Kidney glomerular epithelial cell (primary cell): ENCODE measurements at places on chromosomes 4 and X.

GRCh38 chr4:25095837-25096236, 64.4 kb downstream of the SEPSECS start:
- no peak for DNase-seq

- DNase-seq = no peak
These were observed 23.3 kb downstream of the FRYL start for GRCh38 chr4:48756689-48757220.

DNA sequence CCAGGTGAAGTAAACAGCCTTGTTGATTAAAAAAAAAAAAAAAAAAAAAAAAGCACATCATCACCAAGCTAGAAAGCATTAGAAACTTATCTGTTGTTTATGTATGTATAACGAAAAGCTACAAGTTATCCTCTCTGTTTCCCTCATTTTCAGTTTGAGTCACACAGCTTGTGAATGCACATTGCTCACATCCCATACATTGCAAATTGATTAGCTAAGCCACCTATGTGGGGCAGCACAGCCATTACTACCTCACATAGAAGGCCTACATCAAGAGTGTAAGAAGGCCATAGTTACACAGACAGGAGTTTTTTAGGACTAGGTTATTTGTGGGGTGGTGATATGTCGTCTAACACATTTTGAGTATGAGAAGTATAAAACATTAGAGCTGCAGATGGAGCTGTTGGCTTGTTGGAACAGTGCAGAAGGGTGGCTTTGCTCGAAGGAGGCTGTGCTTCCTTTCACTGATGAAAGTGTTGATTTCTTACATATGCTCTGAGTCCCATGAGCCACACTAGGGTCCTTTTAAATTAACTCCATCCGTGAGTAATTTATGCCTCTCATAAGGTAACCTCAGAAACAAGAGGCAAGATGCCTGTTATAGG, 431.6 kb downstream of the GABRG1 start:
- no peak for DNase-seq

DNA sequence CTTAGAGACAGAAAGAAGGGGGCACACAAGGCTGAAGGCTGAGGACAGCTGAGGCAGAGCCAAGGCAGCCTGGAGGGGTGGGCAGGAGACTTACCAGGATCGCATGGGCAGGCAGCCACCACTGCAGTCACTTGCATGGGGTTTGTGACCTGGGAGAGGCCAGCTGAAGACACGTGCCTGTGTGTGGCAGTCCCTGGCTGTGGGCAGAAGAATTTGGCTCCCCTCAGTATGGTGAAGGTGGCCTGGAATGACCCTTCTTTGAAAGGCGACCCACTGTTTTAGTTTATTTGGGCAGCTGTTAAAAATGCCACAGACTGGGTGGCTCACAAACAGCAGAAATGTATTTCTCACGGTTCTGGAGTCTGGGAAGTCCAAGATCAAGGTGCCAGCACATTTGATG, 22.1 kb upstream of the SLC34A2 start:
- no peak for DNase-seq

DNA sequence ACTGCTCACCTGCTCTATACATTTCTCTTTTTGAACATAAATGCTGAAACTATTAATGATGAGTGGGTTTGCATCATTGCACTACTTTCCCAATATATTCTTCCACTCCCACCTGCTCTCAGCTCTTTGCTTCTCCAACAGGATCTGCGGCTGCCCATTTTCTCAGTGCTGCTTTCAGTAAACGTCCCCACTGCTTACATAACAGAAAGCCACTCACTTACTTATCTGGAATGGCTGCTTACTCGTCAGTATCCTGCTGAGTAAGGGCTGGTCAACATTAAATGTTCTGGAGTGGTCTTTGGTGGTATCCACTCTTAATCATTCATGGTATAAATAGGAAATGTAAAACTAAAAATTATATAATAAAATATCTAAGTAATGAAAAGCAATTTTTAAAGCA, 112.8 kb upstream of the HPF1 start:
- DNase-seq = no peak

GRCh38 chrX:471281-471680, 84.6 kb upstream of the PPP2R3B start:
- DNase-seq = no peak

DNA sequence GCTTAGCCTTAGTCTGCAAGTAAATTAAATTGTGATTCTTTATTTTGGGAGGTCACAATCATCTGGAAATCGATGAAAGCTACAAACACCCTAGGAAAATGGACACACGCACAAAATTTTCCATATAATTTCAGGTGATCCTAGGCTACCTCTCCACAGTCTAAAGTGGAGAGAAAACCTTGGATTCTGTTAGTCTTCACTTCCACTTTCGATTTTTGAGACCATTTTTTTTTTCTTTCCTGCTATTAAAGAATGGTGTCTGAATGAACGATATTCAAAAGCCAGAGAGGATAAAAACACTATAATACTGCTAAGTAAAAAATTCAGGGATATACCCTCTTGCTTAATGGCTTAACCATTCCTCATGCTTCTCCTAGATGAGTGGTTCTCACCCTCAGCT, 1.7 kb downstream of the FBXL5 start:
- DNase-seq = no peak

DNA sequence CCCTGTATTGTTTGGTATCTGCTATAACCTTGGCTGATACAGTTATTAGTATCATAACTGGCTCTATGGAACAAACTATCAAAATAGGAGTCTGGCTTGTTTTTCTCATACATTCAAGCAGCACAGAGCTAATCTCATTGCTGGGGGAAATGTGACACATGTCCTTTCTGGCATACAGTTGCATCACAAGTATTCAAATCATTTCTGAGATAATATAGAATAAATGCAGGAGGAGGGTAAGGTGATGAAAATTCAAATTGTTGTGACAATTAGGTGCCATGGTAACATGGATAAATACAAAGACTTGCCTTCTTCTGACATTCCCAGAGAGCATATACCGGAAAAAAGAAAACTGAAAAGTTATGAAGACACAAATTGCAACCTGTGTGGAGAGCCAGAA, 2706.8 kb downstream of the ARAP2 start:
- no peak for DNase-seq

GRCh38 chrX:33726281-33727160, 405.6 kb downstream of the FAM47A start:
- DNase-seq = no peak

GRCh38 chr4:146957237-146957636, 11.6 kb upstream of the TTC29 start:
- peak; percentile 87 for DNase-seq

- no peak for DNase-seq
These were observed 23.5 kb upstream of the PHF8 start for GRCh38 chrX:54067766-54068165.

- no peak for DNase-seq
These were observed 242.4 kb upstream of the NR3C2 start for GRCh38 chr4:148684638-148685037.

DNA sequence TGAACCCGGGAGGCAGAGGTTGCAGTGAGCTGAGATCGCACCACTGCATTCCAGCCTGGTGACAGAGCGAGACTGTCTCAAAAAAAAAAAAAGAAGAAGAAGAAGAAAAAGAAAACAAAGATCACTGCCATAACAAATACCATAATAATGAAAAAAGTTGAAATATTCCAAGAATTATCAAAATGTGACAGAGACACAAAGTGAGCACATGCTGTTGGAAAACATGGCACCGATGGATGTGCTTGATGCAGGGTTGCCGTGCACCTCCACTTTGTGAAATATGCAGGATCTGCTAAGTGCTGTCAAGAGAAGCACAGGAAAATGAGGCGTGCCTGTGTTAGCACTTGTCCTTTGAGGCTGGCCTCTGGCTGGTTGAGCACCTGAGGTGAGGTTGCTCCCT, 133.3 kb downstream of the STK32B start:
- DNase-seq = no peak

DNA sequence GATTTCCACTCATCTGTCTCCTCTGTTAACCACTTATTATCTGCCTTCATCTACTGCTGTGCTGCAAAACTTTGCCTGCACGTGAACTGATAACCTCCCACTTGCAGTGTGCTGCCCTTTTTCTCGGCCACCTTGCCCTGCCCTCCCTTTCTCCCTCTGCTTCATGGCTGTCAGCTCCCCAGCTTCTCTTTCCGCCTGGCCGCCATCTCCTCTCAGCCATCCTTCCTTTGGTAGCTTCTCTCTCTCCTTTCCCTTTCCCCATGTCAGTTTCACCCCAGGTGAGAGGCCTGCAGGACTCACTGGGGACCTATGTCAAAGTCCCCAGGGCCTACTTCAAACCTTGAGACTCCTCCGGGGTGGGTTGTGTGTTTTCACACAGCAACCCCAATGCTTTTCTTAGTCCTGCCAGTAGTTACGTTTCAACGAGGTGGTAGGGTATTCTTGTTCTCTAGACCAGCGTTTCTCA, 6.6 kb downstream of the MSL3 start:
- no peak for DNase-seq

GRCh38 chrX:123121241-123121640, 62.8 kb upstream of the GRIA3 start:
- DNase-seq = no peak
